ENCODE measurements at places on chromosomes 6 and 20. TPM values are rescaled to one million over a fixed set of nuclear protein-coding genes. Genes with fewer than 3 reads are reported as not detected.

PLCB4 gene
- 7.0 TPM for polyA plus RNA-seq

ETV7 gene
- polyA plus RNA-seq = 0.31 TPM

- no peak for DNase-seq
Measured at GRCh38 chr20:40438161-40438830, 250.7 kb downstream of the MAFB start.

DNA sequence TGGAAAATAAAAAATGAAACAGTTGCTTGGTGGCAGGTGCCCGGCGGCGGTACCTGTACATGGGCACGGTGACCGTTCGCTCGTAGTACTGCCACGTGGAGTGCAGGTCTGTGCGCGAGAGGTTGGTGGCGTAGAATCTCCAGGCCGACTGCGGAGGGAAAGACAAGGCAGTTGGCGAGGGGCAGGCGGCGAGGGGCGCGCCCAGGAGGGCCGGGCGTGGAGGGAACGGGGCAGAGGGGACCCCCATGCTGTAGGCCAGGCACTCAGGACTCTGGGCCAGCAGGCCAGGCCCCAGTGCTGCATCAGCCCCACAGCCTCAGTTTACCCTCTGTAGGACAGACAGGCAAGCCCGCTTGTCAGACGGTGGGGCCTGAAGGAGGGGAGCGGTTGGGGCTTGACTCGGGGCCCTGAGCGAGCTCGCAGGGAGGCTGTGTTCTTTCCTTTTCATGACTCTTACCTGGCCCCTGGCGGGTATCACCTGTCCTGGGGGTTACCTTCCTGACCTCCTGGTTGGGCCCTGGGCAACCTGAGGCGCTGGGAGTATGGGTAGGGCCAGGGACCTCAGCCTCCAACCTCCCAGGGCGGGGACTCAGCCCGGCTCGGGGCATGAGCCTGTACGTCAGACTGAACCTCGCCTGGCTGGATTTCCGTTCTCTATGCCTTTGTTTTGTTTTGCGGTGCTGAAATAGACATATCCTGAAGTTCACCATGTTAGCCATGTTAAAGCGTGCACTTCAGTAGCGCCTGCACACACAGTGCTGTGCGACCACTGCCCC lies 38.5 kb downstream of the KCNQ2 start:
- no peak for DNase-seq

DNA sequence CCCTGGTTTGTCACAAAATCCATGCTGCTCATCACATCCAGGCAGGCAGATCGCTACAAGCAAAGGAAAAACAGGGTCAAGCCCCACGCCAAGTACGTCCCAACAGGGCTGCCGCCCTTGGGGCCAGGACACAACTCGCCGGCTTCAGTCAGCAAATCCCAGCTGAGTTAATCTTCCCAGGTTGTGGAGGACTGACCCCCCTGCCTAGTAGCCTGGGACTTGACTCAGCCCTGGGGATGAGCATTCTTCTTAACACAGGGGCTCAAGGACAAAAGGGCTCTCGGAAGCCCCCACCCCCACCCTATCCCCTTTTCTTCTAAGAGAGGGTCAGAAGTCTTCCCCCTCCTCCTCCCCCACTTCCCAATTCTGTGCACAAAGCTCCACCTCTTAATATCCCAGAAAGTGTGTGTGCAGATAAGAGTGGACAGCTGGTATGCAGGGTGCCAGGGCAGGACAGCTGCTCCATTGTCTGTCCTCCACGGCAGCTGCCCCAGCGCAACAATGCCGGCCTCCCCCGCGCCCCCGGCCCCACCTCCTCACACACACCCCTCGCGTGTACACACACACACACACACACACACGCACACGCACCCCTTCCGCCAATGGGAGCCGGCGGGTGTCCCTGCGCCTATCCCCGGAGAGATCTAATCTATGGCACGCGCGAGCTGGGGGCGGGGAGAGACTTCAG lies 4.5 kb downstream of the DLL1 start:
- DNase-seq = peak; percentile 70

- no peak for DNase-seq
Measured at GRCh38 chr6:125123468-125124048, 30.0 kb upstream of the TPD52L1 start.

DEFB116 gene
- polyA plus RNA-seq = not detected

GRCh38 chr6:15491255-15491985 lies 171.4 kb downstream of the DTNBP1 start:
- DNase-seq = peak; percentile 70

- no peak for DNase-seq
Measured at GRCh38 chr20:8150591-8150990, 18.5 kb downstream of the PLCB1 start.

SEC63 gene
- polyA plus RNA-seq = 13.2 TPM

GRCh38 chr6:166446567-166447065 lies 63.9 kb upstream of the MPC1 start:
- no peak for DNase-seq

DNA sequence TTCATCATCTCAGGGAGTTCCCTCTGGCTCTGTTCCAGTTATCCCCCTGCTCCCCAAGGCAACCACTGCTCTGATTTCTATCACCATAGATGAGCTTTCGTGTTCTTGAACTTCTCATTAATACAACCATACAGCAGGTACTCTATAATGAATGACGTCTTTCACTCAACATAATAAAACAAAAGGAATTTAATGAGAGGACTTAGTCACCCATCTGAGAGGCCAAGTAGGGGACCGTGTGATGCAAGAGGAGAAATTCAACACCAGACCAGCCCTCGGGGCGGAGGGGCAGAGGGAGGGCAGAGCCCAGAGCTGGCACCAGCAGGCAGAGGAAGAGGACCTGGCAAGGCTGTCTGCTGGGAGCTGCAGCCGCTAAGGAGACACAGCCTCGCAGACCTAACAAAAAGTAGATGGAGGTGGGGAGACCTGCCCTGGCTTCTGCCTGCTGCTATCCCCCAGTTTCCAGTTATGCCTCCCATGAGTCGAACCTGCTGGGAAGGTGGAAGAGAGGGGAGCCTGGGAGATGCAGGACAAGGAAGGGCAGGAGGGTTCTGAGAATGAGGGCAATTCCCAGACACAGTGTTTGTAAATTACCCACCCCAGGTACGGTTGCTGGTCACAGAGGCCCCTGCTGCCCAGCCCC lies 13.8 kb downstream of the CCN5 start:
- DNase-seq = peak; percentile 88

SLC35D3 gene
- polyA plus RNA-seq = 0.16 TPM
